ENCODE measurements at places on chromosomes 16 and 17.

GRCh38 chr16:78638371-78638770, 538.9 kb downstream of the WWOX start:
- DNase-seq, result no peak

- DNase-seq, result no peak
These were observed 3.6 kb downstream of the ABCC12 start for GRCh38 chr16:48152226-48152625.

GRCh38 chr16:30186782-30187555, 3.6 kb downstream of the CORO1A start:
- no peak for DNase-seq

DNA sequence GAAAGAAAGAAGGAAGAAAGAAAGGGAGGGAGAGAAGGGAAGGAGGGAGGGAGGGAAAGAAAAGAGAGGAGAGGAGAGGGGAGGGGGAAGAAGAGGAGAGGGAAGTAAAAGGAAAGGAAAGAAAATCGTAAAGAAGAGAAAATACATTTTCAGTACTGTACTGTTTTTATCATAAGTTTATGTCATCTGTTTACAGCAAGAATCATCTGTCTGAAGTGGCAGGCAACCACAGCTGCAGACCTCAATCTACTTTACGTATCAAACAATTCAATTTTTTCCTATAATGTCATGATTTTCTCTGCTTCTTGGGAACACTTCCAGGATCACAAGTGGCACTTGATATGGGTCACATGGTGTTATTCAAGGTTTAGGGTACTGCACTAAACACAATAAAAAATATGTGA, 58.3 kb downstream of the USP32 start:
- DNase-seq, result no peak

DNA sequence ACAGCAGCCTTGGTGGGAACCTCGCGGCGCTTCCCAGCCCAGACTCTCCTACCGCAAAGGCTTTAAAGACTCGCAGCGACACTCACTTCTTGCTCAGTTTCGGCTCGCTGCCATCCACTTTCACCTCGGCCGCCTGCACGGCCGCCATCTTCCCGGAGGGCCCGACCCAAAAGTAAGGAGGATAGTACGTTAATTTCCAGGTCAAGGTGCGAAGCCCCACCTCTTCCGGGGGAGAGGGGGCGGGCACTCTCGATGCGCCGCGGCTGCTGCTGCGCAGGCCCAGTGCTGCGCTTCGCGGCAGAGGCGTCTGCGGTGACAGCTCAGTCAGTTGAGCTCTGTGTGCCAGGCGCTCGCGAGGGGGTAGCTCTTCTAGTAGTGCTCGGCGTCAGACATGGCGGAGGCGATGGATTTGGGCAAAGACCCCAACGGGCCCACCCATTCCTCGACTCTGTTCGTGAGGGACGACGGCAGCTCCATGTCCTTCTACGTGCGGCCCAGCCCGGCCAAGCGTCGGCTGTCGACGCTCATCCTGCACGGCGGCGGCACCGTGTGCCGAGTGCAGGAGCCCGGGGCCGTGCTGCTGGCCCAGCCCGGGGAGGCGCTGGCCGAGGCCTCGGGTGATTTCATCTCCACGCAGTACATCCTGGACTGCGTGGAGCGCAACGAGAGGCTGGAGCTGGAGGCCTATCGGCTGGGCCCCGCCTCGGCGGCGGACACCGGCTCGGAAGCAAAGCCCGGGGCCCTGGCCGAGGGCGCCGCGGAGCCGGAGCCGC, at the start of the genes KARS1 and TERF2IP:
Gene KARS1 (minus strand): TSS at position 174 of the 773 bp plus-strand sequence. CDS start 26 bp downstream, at position 148.
Gene TERF2IP (plus strand): TSS at position 282 of the 773 bp plus-strand sequence. CDS start 110 bp downstream, at position 392.
- peak; percentile 81 for DNase-seq

DNA sequence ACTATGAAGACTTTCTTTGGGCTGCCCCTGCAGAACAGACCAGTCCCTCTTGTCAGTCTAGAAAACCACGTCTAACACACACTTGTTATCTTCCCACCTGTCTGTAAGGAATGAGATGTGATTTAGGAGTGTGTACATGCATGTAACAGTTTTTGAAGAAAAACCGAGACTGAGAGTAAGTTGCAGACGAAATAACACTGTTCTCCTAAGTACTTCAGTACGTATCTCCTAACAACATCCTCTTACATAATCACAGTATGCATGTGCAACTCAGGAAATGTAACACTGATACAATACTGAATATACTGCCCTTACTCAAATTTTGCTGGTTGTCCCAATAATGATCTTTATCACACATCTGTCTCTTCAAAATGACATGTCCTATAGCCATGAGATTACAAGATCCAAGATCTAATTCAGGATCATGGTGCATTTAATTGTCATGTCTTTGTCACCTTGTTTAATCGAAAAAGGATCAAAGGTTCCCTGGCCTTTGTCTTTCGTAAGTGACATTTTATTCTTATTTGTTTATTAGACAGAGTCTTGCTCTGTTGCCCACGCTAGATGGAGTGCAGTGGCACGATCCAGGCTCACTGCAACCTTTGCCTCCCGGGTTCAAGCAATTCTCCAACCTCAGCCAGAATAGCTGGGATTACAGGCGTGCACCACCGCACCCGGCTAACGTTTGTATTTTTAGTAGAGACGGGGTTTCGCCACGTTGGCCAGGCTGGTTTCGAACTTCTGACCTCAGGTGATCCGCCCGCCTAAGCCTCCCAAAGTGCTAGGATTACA, 25.6 kb downstream of the CREBBP start:
- no peak for DNase-seq

GRCh38 chr16:64428463-64429113, 693.3 kb downstream of the CDH11 start:
- no peak for DNase-seq

DNA sequence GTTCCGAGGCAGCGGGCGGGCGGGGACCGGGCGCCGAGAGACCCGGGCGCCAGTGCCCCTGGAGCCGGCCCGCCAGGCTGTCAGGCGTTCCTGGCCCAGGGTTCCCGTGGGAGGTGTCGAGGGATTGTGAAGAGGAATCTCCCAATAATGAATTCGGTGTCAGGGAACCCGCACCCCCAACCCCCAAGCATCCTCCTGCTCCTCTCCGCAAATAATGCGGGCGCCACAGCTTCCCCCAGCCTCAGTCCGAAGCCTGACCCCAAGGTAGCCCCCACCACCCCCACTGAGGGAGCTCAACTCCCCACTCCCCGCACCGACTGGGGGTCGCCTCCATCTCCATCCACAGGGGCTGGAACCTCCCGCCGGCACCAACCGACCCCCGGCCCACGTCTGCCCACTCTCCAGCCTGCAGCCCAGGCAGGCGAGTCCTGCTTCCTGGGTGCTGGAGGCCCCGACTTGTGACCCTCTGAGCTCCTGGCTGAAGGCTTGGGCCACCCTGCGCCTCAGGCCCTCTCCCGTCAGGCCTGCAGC, 641 bp upstream of the CASKIN1 start:
- DNase-seq, result no peak

GRCh38 chr16:46618516-46618915, 2.7 kb downstream of the SHCBP1 start:
- DNase-seq, result no peak

GRCh38 chr16:30121741-30122571, 1.1 kb downstream of the MAPK3 start:
- no peak for DNase-seq

- no peak for DNase-seq
These were observed 255.6 kb upstream of the HSBP1 start for GRCh38 chr16:83552228-83552627.

- DNase-seq, result no peak
These were observed 45.0 kb downstream of the DYNLRB2 start for GRCh38 chr16:80585764-80586163.

GRCh38 chr16:84198401-84198800, 7.4 kb downstream of the ADAD2 start:
- DNase-seq, result no peak

GRCh38 chr16:47612711-47613110, 151.6 kb downstream of the PHKB start:
- no peak for DNase-seq

GRCh38 chr16:2675714-2676113, 6.6 kb upstream of the KCTD5 start:
- DNase-seq, result no peak

DNA sequence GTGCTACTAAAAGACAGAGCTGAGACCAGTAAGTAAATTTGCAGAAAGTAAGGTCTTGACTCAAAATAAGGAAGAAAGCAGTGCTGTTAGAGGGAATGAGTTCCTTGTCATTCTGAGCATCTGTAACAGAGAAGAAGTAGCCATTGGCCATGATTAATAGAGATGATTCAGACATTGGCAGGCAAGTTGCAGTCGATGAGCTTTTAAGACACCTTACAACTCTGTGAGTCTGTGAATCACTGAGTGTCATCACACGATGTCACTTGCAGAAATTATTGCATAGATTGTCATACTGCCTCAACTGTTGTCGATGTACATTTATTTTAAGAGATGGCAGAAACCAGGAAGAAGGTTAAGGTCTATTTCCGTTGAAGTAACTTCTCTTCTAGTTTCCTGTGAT, 201.1 kb upstream of the CDH13 start:
- DNase-seq, result no peak

DNA sequence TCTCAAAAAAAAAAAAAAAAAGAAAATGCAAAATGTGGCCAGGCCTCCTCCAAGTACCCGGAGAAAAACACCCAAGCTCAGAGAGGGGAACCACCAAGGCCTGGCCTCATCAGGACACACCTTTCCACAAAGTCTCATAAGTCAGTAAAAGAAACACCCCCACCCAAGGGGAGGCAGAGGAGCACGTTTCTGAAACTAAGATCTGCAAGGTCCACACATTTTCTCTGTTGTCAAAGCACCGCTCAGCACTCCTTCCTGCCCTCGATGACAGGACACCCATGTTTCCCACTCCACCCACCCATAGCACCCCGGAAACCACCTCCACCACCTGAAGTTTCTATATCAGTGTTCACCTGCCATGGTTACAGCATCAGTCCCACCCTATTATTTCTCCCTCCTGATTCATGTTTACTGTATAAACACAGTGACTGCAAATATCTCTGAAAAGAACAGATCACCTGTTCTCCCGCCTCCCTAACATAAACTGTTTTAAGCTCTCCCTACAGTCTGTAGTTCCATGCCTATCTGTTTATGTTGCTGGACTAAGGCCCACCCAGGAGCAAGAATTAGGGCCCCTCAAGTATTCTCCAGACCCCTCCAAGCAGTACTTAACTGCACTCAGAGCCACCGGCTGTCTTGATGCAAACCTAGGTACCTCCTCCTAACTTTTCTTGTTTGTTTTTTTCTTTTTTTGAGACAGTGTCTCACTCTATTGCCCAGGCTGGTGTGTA, 2.0 kb downstream of the CORO7 start:
- DNase-seq, result no peak

DNA sequence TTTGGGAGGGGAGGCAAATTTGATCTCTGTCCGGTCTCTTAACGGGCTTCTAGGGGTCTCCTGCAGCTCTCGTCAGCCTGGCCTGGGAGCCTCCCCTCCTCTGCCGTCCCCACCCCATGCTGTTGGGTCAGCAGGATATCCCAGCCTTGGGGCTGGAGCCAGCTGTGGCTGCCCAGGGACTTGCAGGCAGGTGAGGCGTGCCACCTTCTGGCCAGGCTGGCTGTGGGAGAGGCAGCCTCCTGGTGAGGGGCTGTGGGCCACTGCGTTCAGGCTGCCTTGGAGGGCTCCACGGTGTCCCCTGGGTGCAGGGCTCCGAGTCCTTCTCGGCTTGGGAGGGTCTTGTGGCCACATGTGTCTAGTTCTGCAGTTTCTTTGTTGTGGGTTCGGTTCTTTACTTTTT, 34.6 kb downstream of the TBCD start:
- DNase-seq, result no peak

DNA sequence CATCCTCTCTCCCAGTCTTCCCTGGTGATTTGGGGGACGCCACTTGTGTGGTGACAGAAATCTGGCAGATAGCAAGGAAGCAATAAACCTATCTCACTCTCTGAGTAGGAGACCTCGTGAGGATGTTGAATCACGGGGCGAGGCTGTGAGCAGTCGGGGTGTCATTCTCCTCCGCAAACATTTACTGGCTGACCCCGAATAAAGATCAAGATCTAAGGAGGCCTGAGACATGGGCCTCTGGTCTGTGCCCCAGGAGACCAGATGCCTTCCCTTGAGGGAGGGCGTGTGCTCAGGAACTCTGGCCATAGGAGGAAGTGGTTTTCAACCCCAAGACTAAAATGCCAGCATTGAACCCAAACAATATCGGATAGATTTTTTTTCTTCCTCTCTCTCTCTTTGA, 53.1 kb downstream of the FOXL1 start:
- DNase-seq, result no peak

DNA sequence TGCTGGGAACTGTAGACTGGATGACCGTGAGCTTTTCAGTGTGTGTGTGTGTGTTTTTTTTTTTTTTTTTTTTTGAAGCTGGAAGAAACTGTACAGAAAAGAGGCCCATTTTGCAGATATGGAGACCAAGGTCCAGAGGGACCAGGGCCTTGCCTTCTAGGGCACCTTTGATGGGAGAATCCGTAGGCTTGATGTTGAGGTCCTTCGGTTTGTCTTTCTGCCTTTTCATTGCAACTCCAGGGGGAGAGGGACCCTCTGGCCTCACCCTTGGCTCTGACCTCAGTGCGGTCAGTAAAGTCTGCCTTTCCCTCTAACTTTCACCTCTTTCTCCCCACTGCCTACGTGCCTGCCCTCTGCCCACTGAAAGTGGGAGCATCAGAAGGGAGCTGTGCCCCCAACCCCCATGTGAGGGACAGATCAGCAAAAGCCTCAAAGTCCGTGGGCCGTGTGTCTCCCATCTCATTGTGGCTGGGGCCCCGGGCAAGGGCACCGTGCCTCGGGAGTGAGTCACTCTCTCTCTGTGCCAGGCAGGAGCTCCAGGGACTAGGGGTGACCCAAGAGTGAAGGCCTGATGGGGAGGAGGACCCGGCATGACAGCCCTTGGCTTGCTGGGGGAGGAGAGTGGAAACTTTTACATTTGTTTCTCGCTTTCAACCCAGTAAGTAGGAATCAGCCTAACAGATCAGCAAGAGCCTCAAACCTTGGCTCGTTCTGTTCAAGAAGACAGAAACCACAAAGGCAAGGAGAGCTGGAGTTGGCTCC, 123.6 kb downstream of the CMIP start:
- DNase-seq, result no peak

- peak; percentile 65 for DNase-seq
These were observed 55.9 kb upstream of the PLCG2 start for GRCh38 chr16:81723098-81723723.
